ENCODE measurements at places on chromosomes 3 and 15.

DNA sequence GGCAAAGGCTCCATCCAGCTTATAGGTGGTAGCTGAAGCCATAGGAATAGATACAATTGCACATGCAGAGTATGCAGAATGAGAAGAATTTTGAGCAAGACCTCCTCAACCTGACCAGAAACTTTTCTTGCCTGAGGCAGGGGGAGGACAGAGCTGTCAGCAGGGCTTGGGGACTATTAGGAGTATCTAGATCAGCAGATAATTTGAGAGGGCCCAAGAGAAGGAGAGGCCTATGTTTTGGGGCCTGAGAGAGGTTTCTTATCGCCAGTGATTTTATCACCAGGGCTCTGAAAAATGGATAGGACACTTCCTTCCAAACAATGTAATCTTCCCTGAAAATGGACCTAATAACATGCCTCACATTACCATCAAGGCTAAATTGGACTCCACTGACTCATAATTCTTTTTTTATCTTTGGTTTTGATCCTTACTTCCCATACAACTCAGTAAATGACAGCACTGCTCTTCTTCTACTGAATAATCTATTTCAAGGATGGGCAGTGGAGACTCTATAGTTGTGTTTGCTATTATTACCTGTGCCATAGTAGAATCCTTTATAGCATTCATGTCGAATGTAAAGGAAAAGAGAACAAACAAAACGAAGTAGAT is 15.8 kb upstream of the RAMAC start:
- no peak for ATAC-seq

DNA sequence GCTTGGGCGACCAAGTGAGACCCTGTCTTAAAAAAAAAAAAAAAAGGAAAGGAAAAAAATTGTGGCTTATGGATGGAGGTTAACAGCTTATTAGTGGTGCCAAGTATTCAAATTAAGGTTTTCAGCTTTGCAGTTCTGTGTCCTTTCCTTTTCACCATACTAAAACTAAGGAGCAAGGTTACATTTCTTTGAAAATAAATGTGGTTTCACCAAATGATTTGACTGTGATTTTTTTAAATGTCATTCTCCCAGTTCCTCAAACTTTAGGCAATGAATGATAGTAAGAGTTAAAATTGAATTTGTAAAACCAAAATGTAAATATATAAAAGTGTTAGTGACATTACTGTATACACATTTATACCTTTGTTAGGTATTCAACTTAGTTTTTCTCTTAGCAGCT is 9.6 kb downstream of the CHRNA5 start:
- no peak for ATAC-seq

GRCh38 chr3:35275768-35276167 is 363.6 kb upstream of the ARPP21 start:
- no peak for ATAC-seq

- no peak for ATAC-seq
Observed at GRCh38 chr3:72086042-72086742, 301.2 kb upstream of the PROK2 start.

- ATAC-seq, result no peak
Observed at GRCh38 chr3:195755791-195756676, 35.3 kb downstream of the MUC20 start.

- ATAC-seq, result no peak
Observed at GRCh38 chr3:33062866-33063265, 34.1 kb downstream of the GLB1 start.

DNA sequence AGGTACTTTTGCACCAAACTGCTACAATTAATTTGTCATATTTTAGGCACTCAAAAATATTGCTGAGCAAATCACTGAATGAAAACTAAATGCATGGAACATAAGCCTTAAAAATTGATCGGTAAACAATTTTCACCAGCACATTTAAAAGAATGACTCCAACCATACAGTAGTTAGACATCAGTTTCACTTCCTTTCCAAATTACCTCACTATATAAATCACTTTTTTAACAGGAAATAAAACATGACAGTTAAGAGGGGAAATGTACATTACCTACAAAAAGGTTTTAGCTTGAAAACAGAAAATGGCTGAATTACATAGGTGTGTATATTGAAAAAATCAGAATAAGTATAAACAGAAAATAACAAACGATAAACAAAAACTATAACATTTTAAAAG is 108.4 kb downstream of the SERPINI1 start:
- ATAC-seq, result no peak

- ATAC-seq, result no peak
Observed at GRCh38 chr15:49331951-49332350, 91.1 kb upstream of the FGF7 start.

GRCh38 chr3:89692601-89693000 is 585.2 kb downstream of the EPHA3 start:
- no peak for ATAC-seq

- ATAC-seq, result peak; percentile 69
Observed at GRCh38 chr15:41115652-41116115, 396 bp downstream of the INO80 start.

DNA sequence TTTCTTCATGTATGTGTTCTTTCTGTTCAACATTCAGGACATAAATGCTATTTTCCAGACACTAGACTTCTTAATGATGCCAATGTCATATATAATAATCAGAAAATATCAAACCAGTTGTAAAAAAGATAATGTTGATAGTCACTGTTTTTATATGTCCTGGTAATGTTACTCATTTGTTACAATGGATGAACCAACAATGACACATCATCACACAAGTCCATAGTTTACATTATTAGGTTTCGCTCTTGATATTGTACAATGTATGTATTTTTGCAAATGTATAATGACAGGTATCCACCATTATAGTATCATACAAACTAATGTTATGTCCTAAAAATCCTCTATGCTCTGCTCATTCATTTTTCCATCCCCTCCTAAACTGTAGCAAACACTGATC is 243.8 kb upstream of the CDIN1 start:
- ATAC-seq, result no peak

- no peak for ATAC-seq
Observed at GRCh38 chr3:175046601-175047000, 187.5 kb downstream of the NAALADL2 start.

- no peak for ATAC-seq
Observed at GRCh38 chr3:66153481-66154443, 67.0 kb upstream of the SLC25A26 start.

- no peak for ATAC-seq
Observed at GRCh38 chr15:80679804-80680175, 15.3 kb upstream of the ABHD17C start.

DNA sequence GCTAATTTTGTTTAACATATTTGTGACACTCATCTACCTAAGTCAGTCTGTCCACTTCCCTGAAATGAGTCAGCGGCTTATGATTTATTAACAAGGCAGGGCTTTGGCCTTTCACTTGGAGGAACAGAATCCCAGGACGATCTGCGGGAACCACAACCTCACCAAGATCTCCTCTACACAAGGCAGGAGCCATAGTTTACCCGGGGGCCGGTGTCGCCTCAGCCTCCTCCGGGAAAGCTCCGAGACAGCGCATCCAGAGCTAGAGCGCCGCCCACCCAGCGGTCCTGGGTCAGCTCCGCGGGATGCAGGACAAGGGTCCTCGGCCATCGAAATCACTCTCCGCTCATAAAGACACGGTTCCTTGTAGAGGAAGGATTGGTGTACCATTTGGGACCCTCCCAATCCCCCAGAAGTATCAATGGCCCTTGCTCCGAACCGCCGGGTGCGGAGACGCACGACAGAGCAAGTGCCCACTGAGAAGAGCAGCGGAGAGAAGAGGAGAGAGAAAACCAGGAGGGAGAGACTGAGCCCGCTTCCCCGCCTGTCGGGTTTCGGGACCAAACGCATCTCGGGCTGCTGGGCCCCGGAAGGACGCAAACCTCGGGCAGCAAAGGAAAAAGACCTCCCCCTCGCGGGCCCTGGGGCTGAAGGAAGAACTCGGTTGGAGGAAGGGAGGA is 13.1 kb upstream of the ALCAM start:
- peak; percentile 22 for ATAC-seq

GRCh38 chr3:98565237-98565643 is 28.2 kb downstream of the CPOX start:
- no peak for ATAC-seq

DNA sequence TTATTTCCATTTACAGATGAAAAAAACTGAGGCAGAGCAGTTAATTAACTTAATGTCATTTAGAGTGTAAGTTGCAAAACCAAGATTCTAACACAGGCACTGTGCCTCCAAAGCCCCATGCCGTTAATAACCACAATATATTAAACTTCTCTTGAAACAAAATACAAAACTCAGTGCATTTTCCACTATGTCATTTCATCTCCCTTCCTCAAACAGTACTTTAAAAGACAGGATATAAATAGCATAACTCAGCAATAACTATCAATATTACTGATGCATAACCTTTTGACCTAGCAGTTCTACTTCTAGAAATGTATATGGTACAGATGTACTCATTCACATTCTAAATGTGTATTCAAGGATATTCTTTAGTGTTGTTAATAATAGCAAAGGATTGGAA is 5.1 kb upstream of the TASOR start:
- no peak for ATAC-seq

DNA sequence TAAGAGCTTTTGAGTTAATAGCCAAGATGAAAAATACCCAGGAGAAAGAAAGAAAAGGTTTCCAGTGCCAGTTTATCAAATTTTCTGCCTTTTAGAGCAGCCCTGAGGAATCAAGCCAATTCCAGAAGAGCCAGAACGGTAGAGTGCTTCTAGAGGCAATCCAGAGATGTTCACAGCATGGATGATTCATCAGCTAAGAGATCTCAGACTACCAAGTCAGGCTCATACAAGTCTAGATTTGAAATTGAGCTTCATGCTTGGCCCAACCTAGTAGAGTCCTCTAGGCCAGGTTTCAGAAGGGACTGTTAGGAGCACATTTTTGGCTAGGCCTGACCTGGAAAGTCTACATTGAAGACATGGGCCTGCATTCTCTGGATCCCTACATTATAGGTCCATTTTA is 15.5 kb downstream of the WDR48 start:
- no peak for ATAC-seq

GRCh38 chr3:138457863-138458735 is 23.7 kb downstream of the ESYT3 start:
- no peak for ATAC-seq

- no peak for ATAC-seq
Observed at GRCh38 chr3:118001380-118001779, 1033.3 kb downstream of the IGSF11 start.

DNA sequence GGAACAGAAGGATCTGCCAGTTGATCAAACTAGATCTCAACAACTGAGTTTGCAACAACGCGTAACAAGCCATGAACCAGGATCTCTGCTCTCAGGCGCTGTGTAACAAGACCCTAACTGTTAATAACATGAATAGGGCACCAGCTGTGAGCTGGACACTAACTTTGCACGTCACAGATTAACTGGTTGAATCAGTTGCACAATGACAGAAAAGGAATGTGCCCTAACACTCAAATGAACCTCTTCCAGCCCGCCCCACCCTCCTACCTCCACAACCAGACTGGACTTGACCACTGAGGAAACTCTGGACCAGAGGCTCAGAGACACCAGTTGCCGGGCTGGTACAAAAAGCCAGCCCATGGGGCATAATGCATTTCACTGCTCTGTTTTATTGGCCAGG is 34.3 kb downstream of the MCF2L2 start:
- ATAC-seq, result no peak

DNA sequence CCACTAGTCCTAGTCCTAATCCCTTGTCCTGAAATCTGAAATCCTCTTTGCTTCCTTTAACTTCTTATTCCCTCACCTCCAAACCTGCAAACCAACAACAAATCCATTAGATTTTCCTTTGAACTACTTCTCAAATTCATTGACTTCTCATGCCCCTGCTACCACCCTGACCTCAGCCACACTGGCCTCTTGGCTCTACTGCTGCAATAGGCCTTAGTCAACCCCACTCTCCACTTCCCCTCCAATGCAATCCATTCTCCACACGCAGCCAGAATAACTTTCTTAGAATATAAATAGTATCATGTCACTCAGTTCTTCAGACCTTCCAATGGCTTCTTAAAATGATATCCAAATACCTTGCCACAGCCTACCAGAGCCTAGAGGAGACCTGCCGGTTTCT is 131.1 kb upstream of the GADL1 start:
- ATAC-seq, result no peak

DNA sequence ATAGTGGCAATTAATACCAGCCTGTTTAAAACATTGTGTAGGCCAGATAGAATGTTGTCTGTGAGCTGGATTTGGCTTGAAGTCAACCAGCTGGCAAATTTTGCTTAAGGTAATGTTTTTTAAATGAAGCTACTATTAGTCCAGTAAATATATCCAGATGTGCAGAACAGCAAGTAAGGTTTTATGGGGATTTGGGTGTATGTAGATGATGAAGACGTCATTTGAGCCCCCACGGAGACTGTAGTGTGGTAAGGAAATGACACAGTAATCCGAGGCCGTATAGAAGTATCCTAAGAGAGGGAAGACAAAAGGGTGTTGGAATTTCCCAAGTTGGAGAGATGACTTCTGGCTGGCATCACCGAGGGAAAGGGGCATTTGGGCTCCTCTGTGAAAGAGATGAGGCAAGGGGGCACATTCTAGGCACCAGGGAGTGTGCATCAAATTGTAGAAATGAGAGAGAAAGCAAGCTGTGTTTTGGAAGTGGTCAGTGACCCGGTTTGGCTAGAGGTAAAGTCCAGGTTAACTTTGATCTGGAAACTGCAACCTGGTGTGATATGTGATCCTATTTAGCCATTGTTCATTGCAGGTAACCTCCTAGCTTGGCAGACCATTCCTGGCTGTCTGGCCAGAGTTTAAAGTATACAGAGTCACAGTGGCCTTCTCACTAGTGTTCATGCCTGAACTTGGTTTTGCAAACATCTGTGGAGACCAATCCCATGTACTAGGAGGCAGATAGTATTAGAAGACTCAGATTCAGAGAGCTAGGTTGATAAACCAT is 104.2 kb downstream of the ITPR1 start:
- no peak for ATAC-seq

DNA sequence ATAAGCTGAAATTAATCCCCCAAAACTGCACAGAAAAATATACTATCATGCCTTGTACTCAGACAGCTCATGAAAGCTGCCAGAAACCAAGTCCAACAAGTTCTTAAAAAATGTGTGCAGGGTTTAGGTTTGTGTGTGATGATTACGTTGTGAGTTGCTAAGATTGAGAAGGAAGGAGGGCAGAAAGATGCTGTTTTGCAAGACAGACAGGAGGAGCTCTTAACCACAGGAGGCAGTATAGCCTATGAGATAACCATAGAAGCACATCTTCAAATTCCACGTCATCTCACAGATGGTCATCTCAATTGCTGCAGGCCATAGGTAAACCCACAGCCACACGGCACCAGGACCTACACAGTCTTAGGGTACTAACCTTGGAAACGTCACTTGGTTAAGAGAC is 191.9 kb downstream of the STT3B start:
- ATAC-seq, result no peak

DNA sequence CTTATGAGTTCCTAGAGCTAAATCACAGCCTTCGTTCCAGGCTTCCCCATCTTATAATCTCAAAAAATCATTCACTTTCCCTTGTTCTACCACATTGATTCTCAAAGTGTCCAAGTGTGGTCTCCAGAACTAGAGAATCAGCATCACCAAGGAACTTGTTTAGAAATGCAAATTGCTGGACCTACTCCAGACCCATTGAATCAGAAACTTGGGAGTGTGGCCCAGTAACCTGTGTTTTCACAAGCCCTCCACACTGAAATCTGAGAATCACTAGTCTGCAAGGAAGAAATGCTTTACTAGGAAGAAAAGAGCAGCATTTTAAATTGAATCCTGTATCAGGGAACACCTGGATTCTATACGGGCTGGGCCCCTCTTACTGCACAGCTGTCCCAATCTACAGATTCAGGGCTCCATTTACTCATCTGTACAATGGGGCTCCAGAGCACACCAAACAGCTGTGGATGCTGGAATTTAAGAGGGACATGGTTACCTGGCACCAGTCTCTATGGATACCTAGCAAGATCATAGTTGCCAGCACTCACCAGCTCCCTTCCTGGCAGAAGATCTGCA is 3.9 kb downstream of the MEGF11 start:
- ATAC-seq, result no peak
